ENCODE measurements at places on chromosomes 2 and 18. TPM values are rescaled to one million over a fixed set of nuclear protein-coding genes. Genes with fewer than 3 reads are reported as not detected.

Gene SUCLG1
- total RNA-seq, result 60.7 TPM

Gene CPO
- total RNA-seq, result not detected

Gene NLRC4
- 0.23 TPM for total RNA-seq

Gene RGPD4
- 0.19 TPM for total RNA-seq

- no peak for DNase-seq
Measured at GRCh38 chr2:150280231-150280630, 207.2 kb downstream of the RND3 start.

GRCh38 chr2:129766374-129766993 lies 213.0 kb upstream of the RAB6C start:
- no peak for DNase-seq

Measured in activated CD4-positive, alpha-beta T cell treated with anti-CD3 and anti-CD28 coated beads for 36 hours (primary cell).